ENCODE measurements at places on chromosomes 12 and 14.

DNA sequence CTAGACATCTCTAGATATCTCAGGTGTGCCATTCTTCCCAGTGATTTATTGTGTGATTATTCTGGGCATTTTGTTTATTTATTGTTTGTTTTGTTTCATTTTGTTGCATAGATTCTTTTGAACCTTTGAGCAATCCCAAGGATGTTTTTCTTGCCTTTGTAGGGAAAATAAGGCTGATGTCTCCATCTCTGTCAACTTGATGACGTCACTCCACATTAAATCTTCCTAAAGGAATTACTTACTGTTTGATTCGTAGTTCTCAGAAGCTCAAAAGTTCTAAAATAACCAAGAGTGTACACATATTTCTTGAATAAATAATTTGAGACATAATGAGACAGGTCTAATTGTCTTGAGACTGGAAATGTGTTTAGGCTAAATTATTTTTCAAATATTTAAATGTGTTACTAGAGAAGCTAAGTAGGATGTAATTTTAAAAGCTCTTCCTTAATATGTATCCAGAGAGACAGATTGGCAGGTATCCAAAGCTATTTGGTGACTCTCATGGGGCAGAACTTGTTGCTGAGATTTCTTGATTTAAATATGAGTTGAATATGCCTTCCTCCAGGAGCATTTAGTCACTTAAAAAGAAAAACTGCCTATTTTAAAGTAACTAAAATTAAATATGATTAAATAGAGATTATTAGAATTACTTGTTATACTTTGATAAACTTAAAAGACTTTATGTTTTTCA lies 128.7 kb downstream of the CNTN1 start:
- no peak for DNase-seq

DNA sequence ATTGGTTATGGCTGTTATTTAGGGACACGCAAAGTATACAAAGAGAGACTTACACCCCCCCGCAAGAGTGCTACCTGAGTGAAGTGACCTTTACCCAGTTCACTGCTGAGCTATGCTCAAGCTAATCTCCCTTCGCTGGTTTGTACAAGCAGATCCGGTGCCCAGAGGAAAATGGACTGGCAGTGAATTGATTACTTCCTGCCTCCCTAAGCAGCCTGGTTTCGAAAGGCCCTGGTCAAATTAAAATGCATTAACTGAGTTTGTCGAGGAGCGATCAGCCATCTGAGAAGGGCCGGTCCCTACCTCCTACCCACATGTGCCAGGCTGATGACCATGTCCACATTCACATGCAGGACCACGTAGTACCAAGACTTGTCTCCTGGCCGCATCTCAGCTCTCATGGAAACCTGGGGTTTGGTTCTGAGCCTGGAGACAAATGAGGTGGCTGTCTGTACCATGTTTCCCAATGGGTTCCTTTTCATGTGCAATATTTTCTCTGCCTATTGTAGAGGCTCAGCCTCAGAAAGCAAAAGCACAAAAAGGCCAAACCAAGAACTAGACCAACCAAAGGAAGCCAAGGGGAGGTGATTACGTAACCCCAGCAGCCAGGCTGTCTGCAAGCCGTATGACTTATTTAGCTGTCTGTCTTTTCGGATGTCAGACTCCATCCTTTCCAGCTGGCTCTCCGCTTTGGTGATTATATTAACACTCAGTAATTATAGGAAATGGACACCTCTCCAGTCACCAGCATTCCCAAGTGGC lies 284.7 kb upstream of the PWP1 start:
- DNase-seq: peak; percentile 7

- no peak for DNase-seq
These were observed 10.0 kb upstream of the GPR19 start for GRCh38 chr12:12705838-12706520.

DNA sequence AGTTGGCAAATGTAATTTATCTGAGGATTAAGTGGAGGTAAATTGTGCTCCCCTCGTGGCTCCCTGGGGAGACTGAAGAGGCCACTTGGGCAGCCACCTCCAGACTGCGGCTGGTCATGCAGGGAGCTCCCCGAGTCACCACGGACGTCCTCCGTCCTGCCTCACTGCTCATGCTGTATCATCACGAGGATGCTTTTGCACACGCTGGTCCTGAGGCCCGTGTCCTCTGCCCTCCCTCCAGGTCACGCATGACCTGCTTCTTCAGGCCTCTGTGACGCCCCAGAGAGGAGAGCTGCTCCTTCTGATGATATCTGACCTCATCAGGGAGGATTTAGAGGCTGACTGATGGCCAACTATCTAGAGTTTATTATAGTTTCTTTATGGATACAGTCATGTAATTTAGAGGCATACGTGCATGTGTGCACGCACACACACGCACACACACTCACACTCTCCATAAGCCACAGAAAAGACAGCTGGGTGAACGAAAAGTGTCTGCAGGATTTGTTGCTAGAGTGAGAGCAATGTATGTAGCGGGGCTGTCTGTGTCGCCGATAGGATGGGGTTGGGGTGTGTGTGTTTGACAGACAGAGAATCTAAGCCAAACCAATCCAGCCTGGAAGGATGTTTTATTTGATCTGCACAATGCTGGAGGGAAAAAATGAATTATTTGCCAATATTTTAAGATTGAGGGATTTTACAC lies 160.0 kb downstream of the ADGRD1 start:
- DNase-seq: no peak

- no peak for DNase-seq
These were observed 73.2 kb upstream of the ANO2 start for GRCh38 chr12:6018265-6018664.

GRCh38 chr14:45650754-45651153 lies 397.8 kb upstream of the MIS18BP1 start:
- no peak for DNase-seq

GRCh38 chr12:91588874-91589454 lies 406.3 kb upstream of the DCN start:
- no peak for DNase-seq

GRCh38 chr12:111823891-111824290 lies 18.1 kb upstream of the MAPKAPK5 start:
- no peak for DNase-seq

- no peak for DNase-seq
These were observed 63.1 kb upstream of the SLC38A2 start for GRCh38 chr12:46435625-46436024.

GRCh38 chr14:43503508-43503907 lies 1003.6 kb downstream of the FSCB start:
- DNase-seq: no peak

DNA sequence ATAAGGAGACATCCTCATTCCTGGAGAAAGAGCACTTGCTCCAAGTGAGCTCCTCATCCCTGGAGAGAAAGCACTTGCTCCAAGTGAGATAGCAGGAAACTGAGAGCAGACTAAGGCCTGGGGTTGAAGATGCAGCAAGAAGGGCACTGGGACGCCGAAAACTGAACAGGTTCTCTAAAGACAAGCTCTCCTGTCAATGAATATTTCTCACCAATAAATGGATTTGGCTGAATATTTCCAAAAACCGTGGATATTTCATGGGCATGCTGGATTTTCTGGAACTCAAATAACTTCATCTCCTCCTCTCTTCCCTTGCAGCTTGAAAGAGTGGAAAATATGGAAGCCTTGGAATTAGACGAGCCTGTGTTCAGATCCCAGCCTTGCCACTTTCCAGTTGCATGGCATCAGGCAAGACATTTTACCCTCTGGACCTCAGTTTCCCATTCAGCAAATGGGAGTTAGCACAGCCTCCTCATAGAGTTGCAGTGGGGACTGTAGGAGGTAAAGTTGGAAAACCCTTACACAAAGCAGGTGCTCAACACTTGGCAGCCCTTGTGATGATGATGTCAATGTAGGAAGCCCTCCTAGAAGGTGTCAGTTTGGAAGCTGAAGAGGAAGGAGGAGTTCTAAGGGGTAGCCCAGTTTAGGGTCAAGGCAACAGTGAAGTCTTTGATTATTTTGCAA lies 4.4 kb upstream of the KRT76 start:
- DNase-seq: no peak

DNA sequence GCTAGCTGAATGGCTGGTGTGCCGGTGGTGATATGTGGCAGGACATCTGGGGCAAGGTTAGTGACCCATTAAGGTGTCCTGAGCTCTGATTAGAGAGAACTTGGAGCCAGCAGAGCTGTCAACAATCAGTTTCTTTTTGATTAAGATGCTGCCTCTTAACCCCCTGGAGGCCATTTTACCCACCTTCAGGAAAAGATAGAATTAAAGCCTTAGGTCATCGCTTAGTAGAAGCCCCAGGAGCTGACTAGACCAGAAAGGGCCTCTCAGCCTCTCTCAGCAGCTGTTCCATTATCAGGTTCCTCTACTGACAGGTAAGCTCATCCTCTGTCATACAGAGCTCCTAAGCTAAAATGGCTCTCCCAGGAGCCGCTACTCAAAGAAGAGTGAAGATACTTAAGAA lies 339.0 kb downstream of the FUT8 start:
- DNase-seq: no peak

- DNase-seq: no peak
These were observed 72.9 kb downstream of the PRIMA1 start for GRCh38 chr14:93715279-93715927.

- DNase-seq: no peak
These were observed 32.7 kb downstream of the DAD1 start for GRCh38 chr14:22556021-22556989.

DNA sequence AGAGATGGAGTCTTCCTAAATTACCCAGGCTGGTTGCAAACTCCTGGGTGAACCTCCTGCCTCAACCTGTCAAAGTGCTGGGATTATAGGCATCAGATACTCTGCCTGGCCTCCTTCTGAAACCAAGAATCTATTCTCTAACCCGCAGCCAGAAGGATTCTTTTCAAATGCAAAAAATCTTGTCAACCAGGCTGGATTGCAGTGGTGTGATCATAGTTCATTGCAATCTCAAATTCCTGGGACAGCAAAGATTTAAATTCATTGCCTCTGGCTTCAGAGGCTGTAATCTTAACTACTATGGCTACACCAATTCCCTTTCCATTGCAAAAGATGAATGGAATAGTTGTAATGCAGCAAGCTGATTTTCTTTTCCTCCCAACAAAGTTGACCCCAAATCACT lies 106.3 kb upstream of the TBX3 start:
- DNase-seq: no peak

DNA sequence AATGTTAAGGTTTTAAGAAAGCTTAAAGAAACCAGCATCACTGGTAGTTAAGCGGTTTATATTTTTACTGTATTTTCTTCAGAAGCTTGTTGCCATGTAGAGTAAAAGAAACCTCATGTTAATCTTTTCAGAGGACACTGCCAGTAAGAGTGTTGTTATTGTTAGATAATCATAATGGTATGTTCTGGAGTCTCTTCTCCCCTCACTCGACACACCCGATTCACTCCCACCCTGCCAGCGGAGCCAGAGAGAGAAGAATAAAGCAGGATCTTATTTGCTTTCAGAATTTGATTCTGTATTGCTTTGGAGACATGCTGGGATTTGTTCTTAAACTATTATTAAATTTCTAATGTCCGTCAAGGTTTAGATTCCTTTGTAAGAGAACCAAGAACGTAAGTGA lies 113.7 kb downstream of the SAMD4A start:
- no peak for DNase-seq

DNA sequence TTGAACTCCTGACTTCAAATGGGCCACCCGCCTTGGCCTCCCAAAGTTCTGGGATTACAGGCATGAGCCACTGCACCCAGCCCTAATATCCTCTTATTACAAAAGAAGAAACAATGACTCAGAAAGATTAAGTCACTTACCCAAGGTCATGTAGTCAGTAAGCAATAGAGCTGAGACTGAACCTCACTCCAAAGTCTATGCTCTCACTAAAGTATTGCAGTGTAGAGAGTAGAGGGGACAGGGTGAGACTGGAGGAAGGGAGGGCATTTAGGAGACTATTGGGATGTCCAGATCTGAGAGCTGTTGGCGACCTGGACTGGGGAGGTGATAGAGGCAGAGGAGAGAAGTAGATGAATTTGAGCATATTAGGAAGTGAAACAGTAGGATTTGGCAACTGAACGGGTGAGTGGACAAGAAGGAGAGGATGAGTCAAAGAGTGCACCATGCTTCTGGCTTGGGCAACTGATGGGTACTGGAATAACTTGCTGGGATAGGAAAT lies 11.8 kb downstream of the P2RX7 start:
- no peak for DNase-seq

GRCh38 chr12:12428961-12429657 lies 72.2 kb downstream of the BORCS5 start:
- DNase-seq: no peak

DNA sequence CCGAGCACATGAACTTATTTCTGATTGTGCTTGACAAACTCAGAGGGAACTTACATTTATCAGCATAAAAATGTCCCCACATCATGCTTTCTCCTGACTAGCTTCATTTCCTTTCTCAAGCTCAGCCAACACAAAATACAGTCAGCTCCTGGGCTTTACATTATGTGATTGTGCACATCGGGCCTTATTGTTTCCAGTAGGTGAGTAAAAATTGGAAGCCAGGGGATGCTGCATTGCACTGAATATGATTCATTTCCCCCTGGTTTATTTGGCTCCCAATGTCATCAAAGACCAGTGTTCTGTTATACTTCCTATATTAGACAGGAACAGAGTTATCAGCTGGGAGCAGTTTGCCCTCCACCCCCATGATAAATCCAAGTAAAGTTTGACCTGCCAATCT lies 521.8 kb downstream of the RMST start:
- DNase-seq: no peak

DNA sequence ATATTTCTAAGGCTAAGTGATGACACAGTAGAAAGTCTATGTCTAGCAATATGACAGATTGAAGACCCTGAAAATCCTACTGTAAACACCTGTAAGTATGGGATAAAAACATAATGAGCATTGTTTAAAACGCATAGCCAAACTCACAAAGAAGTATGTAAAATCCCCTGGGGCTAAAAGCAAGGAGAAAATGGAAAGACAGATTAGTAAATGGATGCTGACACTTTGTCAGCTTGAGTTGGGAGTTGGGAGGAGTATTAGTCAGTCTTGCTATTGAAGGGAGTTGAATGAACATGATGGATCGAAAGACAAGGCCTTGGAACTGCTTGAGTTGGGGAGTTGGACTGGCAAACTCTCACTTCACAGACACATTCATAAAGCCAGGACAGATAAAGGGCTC lies 79.0 kb upstream of the PRKD1 start:
- DNase-seq: no peak

GRCh38 chr12:66149702-66150398 lies 19.3 kb upstream of the LLPH start:
- no peak for DNase-seq

DNA sequence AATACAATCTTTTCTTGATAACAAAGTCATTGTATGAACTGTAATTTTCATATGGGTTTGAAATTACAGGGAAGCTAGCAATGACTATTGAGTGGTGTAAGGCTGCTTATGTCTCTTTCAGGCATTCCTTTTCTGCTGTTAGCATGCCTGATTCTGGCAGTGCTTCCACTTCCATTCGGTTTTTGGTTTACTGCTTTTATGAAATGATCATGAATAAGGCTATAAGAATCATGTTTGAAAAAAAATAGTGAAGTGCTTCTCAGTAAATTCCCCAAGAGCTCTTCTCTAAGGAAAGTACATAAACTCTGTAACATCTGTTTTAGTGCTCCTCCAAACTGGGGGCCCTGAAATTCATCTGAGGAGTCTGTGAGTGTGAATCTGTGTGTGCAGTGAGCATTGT lies 434.0 kb upstream of the RGS6 start:
- DNase-seq: no peak
